NCI-H1105 treated with DMSO at 0.1 percent for 48 hours (cell line): ENCODE measurements at places on chromosomes 16 and 17.

DNA sequence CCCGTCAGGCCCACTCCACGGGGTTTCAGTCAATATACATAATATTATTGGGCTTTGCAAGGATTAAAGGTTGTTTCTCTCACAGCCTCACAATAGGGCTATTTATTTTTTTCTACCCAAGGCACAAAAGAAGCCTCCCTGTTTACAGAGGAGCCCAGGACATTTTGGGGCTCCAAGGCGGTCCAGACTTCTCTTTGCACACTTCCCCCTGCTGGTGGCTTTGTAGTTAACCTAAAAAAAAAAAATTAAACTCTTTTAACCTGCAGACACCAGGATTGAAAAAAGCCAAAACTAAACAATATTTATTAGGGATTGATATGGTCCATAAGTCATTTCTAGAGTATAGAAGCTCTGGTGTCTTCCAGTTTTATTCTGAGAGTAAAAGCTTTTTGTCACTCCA is 169.7 kb upstream of the ZFHX3 start:
- no peak for DNase-seq

- no peak for DNase-seq
Measured at GRCh38 chr16:54821731-54822130, 108.9 kb upstream of the IRX5 start.

- no peak for DNase-seq
Measured at GRCh38 chr16:10676284-10676683, 18.4 kb downstream of the TEKT5 start.

- no peak for DNase-seq
Measured at GRCh38 chr17:74779501-74779900, 3.4 kb upstream of the NAT9 start.

- no peak for DNase-seq
Measured at GRCh38 chr17:49592263-49592662, 16.6 kb downstream of the NXPH3 start.

DNA sequence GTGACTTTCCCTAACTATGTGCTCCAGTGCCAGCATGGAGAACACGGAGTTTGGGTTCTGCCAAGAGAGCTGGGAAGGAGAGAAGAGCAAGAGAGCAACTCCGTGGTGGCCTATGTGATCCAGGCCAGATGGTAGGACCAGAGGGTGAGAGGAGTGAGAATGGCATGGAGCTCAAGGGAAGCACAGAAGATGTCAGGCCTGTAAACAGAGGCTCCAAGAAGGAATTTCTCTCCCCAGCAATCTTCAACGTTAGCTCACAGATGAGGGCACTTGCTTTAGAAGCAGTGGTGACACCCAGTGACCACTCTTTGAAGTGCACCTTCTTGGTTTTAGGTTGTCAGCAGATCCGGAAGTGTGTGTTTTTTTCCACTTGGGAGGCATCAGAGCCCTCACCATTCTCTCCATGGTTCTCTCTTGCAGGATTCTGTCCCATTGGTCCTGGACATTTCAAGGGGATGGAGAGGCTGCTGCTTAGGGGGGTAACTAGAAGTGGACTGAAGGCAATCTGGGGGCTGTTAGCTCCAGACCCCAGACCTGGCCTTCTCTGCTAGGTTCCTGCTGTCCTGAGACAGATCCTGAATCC is 18.1 kb upstream of the TMEM98 start:
- DNase-seq: peak; percentile 49

- DNase-seq: no peak
Measured at GRCh38 chr16:3458278-3458851, 14.9 kb downstream of the NAA60 start.

DNA sequence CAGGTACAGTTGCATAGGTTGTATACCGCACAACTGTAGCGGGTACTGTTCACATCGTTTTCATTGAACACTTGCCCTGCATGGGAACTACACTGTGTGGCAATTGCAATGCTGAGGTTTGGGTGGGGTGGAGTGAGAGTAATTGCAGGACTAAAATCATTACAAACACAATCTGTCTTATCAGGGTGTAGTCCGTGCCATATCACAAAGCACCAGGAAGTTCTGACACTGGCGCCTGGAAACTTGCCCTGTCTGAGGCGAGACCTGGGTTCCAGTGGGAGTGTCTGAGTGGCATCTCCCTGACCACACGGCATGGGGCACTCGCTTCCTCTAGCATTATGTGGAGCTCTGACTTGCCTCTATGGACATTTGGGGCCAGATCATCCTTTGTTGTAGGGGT is 153.4 kb downstream of the RGS9 start:
- DNase-seq: no peak

DNA sequence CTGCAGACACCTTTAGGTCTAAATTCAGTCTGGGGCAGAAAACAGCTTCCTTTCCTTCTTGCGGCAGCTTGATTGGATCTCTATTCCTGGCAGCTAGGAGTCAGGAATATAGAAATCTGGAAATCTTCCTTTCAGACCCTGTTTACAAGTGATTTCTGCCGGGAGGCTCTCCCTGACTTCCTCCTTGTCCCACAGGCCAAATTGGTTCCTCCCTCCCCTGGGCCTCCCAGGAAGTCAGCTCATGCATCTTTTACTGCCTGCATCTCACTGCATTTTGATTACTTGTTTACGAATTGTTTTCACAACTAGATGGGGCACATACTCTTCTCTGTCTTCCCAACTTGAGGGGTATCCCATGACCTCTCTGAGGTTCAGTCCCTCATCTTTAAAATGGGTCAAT is 206.3 kb downstream of the MAF start:
- DNase-seq: no peak

GRCh38 chr17:79045842-79046196 is 21.9 kb downstream of the C1QTNF1 start:
- peak; percentile 60 for DNase-seq

DNA sequence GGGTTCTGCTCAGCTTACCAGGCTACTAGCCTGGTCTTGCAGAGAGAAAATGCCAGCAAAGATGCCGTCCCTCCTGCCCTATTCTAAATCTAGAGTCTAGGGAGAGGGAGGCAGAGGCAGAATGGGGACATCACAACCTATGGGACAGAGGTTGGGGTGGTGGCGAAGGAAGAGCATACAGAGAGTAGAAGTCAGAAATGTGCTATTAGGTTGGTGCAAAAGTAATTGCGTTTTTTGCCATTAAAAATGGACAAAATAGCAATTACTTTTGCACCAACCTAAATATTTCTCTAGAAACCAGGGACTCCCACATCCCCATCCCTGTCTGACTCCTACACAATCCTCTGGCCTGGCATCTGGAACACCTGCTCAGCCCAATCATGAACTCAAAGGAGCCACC is 127.7 kb downstream of the GAS7 start:
- no peak for DNase-seq

DNA sequence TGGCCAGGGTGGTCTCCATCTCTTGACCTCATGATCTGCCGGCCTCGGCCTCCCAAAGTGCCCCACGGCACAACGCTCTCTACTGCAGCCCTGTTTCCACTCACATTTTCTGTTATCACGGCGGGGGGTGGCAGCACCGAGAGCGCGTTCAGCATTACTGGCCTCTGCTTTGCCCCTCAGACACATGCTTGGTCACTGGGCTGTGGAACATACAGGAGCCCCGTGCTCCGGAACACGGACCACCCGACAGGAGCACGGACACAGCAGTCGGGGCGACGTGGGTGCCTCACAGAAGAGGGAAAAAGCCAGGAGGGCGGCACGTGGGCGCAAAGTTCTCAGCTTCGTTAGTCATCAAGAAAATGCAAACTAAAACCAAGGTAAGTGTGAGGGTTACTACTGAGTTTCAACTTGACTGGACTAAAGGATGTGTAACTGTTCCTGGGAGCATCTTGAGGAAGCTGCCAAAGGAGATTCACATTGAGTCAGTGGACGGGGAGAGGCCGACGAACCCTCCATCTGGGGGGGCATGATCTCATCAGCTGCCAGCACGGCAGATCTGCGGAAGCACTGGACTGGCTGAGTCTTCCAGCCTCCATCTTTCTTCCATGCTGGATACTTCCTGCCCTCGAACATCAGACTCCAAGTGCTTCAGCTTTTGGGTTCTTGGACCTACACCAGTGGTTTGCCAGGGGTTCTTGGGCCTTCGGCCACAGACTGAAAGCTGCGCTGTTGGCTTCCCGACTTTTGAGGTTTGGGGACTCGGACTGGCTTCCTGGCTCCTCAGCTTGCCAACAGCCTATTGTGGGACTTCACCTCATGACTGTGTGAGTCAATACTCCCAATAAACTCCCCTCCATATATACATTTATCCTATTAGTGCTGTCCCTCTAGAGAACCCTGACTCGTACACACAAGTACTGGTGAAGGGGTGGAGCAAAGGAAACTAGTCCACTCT is 106.8 kb downstream of the ZNF778 start:
- no peak for DNase-seq

GRCh38 chr16:22969567-22969966 is 155.6 kb downstream of the HS3ST2 start:
- DNase-seq: no peak

DNA sequence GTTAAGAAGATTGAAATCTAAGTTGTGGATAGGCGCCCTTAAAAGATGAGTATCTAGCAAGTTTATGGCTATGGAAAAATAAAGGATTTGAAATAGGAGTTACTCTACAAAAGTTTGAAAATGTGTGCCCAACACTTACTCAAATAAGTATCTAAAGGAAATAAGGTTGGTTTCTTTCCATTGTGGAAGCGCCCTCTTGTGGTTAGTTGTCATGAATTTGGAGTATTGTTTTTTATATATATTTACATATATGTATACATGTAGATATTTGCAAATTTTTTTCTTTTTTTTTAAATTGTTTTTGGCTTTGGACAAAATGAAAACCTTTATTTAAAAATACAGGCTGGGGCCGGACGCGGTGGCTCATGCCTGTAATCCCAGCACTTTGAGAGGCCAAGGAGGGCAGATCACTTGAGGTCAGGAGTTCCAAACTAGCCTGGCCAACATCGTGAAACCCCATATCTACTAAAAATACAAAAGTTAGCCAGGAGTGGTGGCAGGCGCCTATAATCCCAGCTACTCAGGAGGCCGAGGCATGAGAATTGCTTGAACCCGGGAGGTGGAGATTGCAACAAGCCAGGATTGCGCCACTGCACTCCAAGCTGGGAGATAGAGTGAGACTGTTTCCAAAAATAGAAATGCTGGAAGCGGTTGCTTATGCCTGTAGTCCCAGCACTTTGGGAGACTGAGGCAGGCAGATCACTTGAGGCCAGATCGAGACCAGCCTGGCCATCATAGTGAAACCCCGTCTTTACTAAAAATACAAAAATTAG is 24.0 kb upstream of the VPS4A start:
- DNase-seq: peak; percentile 21

GRCh38 chr17:41824086-41824485 is 11.3 kb downstream of the FKBP10 start:
- no peak for DNase-seq

GRCh38 chr16:58614860-58615259 is 14.8 kb downstream of the CNOT1 start:
- no peak for DNase-seq

GRCh38 chr17:75008373-75008772 is 4.1 kb upstream of the MRPL58 start:
- DNase-seq: no peak

DNA sequence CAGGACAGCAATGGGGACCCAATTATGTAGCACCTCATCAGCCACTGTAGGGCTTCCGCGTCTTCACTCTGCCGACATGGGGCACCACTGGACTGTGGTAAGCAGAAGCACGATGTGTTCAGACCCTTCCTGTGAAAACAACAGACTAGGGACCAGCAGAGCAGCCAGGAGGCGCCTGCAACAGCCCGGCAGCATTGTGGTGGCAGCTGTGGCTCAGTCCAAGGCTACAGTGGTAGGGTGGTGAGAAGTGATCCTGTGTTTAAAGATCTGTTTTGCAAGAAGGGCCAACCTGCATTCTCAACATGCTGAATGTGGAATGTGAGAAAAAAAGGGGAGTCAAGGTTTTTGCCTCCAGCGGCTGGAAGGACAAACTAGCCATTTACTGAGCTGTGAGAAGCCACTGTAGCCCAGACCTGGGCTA is 80.8 kb downstream of the GAS7 start:
- DNase-seq: no peak
